Hematopoietic multipotent progenitor cell treated with erythropoietin and hydrocortisone succinate and interleukin-3 and kit ligand, for 6 days (in vitro differentiated cells): ENCODE measurements at places on chromosomes 13 and 19.

- no peak for DNase-seq
Observed at GRCh38 chr13:65964672-65965071, 1265.5 kb downstream of the PCDH9 start.

GRCh38 chr19:41192574-41193429, at the start of gene CYP2S1:
Gene CYP2S1 (plus strand): TSS chr19:41193219. CDS start chr19:41193265, 46 bp downstream.
- DNase-seq, result peak; percentile 84

GRCh38 chr13:42794577-42795275, 13.3 kb downstream of the FAM216B start:
- no peak for DNase-seq

- no peak for DNase-seq
Observed at GRCh38 chr13:36921631-36922301, 1.7 kb upstream of the SMAD9 start.

GRCh38 chr19:28103921-28104320, 1109.0 kb downstream of the UQCRFS1 start:
- DNase-seq, result no peak

DNA sequence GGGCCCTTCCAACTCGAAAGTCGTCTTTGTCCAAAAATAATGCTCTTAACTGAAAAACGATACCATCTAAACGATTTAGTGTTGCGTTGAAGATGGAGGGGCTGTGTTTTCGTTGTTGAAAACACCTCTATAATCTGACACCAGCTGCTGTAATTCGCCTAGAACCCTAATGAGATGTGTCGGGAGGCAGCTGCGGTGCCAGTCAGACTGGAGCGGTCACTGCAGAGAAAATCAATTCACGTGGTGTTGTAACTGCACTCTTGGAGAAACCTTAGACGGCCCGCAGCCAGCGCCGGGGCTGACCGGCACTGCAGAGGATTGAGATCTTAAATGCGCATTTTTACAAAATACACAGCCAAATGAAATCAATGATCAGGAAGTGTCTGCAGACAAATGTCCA, 339.1 kb downstream of the ZNF536 start:
- no peak for DNase-seq

DNA sequence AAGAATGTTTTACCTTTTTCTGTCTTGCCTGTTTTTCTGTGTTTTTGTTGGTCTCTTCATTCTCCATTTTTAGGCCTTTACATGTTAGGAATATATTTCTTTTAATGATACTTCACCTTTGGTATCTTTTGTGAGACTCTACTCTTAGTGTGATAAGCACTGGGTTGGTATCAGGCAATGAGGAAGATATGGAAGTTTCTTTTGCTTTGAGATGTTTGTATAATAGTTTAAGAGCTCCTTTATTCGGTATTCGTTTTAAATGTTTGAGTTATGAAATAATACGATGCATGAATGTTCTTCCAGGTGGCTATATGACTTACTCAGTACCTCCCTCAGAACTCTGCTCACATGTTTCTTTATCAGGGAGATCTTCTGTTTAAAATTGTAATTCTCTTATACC, 144.8 kb downstream of the PDS5B start:
- no peak for DNase-seq

DNA sequence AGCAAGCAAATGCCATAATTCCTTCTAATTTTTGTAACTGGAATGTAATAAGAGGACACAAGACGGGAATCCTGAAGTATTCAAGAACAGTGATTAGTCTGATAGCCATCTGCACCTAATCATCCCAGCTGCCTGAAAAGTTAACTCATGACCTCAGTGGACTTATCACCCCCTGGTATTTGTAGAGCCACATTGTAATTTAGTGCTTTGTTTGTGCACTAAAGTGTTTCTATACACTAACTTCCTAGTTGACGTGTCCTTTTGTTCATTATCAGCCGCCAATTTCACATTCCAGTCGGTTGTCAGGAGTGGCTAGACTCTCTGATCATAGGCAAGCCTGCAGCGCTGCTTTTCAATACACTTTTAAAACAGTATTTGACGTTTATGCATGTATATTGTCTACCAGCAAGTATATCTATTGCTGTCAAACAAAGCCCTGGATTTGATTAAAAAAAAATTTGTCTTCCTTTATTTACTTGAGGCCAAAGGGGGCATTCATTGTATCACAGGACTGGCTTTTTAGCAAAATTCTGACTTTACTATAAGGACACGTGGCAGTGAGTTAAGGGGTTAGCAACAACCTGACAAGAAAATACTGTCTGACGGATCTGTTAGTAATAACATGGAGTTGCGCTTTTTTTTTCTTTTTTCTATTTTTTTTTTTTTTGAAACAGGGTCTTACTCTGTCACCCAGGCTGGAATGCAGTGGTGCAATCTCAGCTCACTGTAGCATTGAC, 10.4 kb upstream of the SOX21 start:
- no peak for DNase-seq

- peak; percentile 94 for DNase-seq
Observed at GRCh38 chr19:16829010-16829821, at the start of gene SIN3B. Gene SIN3B (plus strand): TSS chr19:16829398. CDS start chr19:16829421, 23 bp downstream.

DNA sequence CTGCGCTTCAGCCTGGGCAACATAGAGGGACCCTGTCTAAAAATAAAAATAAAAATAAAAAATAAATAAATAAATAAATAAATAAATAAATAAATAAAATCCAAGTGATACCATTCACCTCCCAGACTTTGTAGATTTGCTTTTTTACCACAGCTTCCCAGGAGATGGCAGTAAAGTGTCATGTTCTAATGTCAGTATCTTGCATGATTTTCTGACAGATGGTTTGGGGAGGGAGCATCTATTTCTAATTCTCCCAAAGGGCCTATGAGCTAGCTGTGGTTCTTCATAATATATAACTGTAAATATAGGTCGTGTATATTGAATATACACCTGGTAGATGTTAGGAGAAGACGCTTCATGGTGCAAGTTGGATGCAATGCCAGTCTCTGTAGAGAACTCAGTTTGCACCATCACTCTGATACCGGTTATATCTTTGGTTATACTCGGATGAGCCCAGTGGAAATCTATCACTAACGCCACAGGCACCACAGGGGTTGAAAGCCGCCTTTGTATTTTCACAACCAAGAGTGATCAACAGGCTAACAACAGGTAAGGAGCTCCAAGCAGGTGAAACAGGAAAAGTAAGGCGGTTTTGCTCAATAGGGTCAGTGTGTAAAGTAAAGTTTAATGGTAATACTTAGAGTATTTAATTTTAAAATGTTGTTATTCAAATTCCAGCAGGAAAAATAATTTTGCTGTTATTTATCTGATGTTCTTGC, 13.9 kb downstream of the APLP1 start:
- peak; percentile 81 for DNase-seq

DNA sequence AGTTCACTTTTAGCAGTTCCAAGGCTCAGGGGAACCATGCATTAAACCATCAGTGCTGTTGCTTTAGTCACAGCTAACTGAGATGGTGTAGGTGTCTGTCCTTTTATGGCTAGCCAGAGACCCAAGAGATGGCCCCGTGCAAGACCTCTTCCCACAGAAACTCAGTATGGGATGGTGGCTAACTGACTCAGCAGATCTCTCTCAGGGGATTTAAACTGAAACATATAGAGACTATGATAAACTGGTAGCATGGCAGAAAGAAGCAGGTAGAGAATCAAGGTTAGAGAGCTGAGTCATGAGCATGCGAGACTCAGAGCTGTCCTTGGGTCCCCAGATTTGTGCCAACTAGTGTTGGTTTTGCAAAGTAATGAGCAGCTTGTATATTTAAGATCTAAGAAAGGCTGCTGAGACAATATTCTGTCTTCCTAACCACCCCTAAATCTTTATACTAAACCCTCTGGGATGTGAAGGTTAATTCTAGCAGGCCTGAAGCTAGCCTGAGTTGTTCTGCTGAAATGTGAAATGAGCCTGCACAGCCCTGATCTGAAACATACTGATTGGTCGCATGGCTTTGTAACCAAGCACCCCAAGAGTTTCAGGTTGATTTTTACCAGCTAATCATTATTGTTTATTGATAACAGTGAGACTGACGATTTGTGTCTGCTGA, 6.5 kb upstream of the SCEL start:
- no peak for DNase-seq

GRCh38 chr13:43487461-43487860, 299.3 kb downstream of the ENOX1 start:
- no peak for DNase-seq

- no peak for DNase-seq
Observed at GRCh38 chr13:79190932-79191331, 215.1 kb downstream of the RBM26 start.

DNA sequence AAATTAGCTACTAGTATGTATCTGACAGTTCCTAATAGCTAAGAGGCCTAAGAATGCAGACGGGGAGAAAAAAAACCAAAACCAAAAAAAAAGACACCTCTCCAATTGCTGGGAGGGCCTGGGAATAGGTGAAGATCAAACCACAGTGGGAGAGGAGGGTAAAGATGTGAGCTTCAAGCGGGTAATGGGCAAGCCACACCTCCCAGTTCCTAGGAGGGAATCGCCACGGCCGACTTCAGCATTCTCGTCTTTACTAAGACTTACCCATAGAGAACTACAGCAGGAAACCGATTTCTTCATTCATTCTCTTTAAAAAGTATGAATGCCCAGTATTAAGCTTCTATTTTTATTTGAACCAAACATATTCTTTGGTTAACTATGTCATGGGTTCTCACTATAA, 5.6 kb upstream of the EEF1AKMT1 start:
- DNase-seq, result no peak

- peak; percentile 81 for DNase-seq
Observed at GRCh38 chr13:32019612-32020233, 11.9 kb upstream of the FRY start.

- no peak for DNase-seq
Observed at GRCh38 chr19:11942008-11942842, 17.3 kb downstream of the ZNF700 start.

DNA sequence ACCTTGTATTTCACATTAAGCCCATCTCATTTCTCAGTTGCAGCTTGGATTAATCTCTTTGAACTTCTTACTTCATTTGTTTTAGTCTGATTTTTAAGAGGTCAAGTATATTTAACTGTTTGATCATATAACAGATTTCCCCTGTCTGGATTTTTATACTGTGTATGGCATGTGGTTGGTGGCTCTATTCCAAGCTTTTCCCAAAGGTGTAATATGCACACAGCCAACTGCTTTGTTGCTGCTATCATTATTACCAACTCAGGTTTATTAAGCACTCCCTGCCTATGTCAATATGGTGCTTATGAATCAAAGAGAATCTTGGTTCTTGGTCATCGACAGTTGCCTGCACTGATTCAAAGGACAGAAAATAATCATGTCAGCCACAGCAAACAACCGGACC, 92.6 kb downstream of the RAP2A start:
- DNase-seq, result no peak

GRCh38 chr13:107277911-107278310, 710.0 kb upstream of the ARGLU1 start:
- no peak for DNase-seq

DNA sequence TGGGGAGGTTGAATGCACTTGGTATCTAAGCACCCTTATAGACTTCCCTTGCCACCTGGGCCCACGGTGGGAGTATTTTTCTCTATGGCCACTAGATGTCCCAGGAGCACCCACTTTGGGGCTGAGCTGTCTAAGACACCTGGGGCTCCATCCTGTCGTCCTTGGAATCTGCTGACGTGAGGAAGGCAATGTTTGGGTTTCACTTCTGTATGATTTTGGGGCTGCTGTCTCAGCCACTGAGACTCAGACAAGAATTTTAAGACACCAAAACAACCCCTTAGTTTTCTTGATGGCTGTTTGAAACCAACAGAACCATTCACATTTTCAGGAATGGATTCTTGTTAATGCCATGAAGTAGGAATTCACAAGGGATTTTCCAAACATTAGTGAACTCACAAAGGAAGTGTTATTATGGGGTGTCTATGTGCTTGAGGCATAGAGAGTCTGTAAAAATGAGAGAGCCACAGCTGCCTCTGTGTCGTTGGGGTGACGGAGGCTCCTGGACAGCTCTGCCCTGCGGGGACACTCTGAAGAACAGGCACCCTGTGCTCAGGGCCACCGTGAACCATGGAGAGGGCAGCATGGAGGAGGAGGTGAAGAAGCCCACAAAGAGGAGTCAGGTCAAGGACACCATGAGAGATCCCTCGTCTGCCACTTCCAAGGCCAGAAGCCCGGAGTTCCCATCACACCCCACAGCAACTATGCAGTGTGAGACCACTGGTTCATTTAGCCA, 106.8 kb upstream of the SPATA13 start:
- DNase-seq, result peak; percentile 84

DNA sequence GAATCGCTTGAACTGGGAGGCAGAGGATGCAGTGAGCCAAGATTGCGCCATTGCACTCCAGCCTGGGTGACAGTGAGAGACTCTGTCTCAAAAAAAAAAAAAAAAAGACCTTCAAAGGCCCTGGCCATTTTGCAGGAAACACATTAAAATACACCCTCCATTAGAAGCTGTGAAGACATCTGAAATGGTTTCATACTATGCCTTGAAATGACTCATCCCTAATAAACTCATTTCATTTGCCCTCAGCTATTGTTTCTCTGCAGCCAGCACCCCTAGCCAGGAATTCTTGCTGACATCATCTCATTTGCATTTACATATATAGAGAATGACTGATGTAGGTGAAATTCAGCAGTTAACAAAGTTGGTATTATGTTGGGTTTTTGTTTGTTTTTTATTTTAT, 8.7 kb downstream of the EML2 start:
- no peak for DNase-seq

- no peak for DNase-seq
Observed at GRCh38 chr13:74153316-74153715, 19.1 kb upstream of the KLF12 start.

DNA sequence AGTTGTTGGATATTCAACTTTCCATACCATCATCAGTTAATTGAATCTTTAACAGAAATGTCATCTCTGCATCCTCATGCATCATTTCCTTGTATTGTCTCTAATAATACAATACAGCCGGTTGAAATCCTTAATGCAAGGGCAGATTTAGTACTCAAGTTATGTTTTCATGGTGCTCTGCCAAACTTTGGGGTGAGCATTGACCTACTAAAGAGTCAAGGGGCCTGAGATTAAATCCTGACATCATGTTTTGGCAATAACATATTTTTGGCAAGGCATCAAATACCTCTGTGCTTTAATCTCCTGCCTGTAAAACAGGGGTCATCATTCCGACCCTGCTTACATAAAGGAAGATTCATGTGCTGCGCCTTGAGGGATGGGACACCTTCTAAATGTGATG, 42.7 kb upstream of the ABCC4 start:
- no peak for DNase-seq

DNA sequence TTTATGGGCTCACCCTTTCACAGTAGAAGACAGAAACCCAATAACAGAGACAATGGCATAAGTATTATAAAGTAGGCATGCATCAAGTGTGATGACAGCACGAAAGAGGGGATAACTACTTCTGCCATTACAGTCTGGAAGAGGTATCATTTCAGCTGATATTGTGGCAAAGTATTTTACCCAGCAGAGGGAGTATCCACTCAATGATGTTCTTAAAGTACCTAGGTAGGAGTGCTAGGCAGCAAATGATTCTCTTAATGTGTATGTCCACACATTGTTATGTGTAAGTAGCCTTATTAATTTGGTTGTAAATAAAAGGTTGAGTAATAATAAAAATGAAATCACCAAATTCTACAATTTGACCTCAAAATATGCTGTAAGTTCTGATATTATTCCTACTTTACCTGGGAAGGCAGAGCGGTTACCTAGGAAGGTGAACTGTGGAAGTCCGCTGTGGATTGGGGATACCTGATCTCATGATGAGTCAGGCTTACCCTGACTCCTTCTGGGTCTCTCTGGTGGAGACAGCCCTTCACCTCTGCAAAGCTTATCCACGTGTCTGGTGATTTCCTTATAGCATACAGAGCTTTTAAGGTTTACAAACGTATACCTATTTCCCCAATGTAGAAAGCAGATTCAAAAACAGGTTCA, 4.1 kb upstream of the UBAC2 start:
- peak; percentile 63 for DNase-seq
